ENCODE measurements at places on chromosomes 12 and 14.

GRCh38 chr12:93733358-93733757 is 56.2 kb downstream of the CRADD start:
- no peak for DNase-seq

GRCh38 chr14:38238878-38239277 is 17.0 kb downstream of the CLEC14A start:
- no peak for DNase-seq

GRCh38 chr12:123164222-123164621 is 13.3 kb upstream of the PITPNM2 start:
- DNase-seq, result no peak

DNA sequence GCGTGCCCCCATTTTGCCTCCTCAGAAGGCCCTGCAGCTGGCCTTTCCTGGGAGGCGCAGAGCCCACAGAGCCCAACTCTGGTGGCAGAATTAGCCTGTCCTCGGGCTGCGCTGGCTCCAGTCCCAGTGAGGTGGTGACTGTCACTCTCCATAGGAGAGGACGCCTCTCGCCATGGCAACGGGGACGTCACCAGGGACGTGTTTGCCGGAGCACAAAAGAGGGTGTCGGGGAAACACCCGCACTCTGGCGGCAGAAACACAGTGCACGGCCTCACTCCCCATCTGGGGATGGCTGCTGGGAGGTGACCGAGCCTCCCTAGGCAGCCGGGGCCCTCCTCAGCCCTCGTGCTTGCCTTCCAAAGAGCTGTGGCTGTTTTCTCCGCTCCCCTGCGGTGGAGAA is 50.2 kb upstream of the NCOR2 start:
- no peak for DNase-seq

GRCh38 chr12:104667139-104667538 is 210.4 kb downstream of the CHST11 start:
- DNase-seq, result no peak

- no peak for DNase-seq
Observed at GRCh38 chr14:66745078-66745477, 237.1 kb downstream of the GPHN start.

- no peak for DNase-seq
Observed at GRCh38 chr14:94998685-94999084, 158.6 kb downstream of the DICER1 start.

DNA sequence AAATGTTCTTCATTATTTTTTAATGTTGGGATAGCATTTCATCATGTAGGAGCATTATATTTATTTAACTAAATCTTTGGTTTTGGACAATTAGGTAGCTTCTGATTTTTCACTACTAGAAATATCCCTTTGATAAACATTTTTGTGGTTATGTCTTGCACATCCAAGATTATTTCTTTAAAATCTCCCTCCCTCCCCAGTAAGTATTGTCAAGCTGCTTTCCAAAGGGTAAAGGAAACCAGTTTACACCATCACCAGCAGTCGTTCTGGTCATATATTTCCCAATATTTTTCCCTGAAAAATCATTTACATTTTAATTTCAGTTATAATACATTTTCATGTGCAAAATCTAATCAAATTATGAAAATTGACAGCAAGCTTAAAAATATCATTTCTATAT is 11.1 kb downstream of the CD69 start:
- DNase-seq, result no peak

GRCh38 chr12:111431772-111432171 is 26.0 kb downstream of the SH2B3 start:
- DNase-seq, result no peak

DNA sequence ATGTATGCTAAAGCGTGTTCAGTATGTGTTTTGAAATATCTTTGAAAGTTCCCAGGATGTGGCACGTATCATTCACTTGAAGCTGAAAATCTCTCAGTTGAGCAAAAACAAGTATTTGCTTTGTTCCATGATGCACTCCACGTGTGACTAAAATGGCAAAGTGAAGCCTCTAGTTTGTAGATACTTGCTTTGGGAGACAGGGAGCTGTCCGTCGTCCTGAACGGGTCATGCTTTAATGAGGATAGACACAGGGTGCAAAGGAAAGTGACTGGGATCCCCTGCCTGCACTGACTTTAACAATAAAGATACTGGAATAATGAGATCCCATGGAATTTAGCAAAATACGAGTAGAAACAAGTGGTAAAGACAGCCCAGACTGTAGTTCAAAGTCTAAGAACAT is 991.4 kb downstream of the NRXN3 start:
- no peak for DNase-seq

DNA sequence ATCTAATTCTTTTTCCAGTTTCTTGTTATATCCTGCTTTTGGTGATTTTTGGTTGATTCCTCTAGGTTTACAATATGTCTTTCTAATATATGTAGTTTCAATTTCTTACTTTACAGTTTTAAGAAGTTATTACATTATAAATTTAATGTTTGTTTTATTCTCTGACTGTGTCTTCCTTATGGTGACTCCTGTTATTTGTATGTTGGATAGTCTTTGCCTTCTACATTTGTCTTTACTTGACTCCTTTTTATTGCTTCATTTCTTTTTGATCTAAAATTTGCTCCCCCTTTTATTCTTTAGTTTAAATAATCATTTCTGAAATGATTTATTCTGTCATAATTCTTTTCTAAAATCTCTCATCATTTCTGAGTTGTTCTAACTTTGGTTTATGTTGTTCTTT is 125.8 kb downstream of the CCDC91 start:
- no peak for DNase-seq

DNA sequence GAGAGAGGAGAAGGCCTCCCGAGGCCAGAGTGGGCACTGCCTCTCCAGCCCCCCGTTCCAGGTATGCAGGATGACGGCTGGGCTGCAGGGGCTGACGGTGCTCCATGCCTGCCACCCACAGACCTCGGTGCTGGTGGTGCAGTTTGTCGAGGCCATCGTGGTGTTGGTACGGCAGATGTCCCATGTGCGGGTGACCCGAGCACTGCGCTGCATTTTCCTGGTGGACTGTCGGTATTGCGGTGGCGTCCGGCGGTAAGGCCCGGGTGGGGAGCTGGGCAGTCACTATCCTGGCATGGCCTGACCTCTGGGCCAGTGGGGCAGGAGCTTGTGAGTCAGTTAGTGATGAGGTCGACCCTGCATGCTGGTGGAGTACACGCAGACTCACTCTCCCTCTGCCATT is 47.4 kb downstream of the TPCN1 start:
- no peak for DNase-seq

- no peak for DNase-seq
Observed at GRCh38 chr14:52042371-52043289, 26.2 kb downstream of the NID2 start.

DNA sequence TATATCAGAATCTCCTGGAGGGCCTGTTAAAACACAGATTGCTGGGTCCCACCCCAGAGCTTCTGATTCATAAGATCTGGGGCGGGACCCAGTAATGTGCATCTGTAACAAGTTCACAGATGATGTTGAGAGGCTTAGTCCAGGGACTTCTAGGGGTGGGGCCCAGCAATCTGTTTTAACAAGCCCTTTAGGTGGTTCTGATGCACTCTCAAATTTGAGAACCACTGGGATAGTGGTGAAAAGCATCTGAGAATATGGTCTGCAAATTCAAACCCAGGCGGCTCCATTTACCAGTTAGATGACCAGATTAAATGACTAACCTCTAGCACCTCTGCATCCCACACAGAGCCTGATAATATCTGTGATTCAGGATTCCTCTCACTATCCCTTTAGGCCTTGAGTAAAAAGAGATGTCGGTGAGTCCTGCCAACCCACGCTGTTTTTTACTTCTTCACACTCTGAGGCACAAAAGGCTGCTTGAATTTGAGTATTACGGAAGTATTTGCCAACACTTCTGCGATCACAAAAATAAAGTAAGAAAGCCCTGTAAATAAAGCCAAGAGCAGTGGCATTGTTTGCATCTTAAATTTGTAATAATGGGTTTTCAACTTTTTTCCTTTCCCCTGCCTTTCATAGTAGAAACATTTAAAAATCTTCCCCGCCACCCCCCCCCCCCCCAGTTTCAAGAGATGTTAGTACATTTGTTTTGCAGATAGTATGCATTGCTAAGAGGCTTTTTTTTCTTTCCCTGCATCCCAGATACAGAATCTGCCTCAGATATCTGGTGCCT is 1.8 kb upstream of the FRS2 start:
- no peak for DNase-seq

- no peak for DNase-seq
Observed at GRCh38 chr14:90777830-90778485, 38.3 kb downstream of the TTC7B start.

DNA sequence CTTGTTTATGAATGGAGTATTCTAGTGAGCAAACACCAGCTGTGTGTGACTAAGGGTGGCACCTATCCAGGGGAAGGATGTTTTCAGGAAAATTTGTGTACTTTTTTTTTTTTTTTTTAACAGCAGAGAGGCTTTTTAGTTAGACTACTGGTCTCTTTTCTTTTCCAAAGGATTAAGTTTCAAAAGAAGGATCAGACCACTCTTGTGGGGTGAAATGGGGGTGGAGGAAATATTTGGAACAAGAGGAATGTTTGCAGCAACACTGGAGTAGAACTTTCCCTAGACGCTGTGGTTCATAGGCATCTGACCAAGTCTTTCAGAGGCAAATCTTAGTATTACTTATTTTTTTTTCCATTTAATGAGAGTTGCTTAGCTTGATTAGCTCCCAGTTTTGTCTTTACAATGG is 21.1 kb downstream of the NUBPL start:
- DNase-seq, result no peak

DNA sequence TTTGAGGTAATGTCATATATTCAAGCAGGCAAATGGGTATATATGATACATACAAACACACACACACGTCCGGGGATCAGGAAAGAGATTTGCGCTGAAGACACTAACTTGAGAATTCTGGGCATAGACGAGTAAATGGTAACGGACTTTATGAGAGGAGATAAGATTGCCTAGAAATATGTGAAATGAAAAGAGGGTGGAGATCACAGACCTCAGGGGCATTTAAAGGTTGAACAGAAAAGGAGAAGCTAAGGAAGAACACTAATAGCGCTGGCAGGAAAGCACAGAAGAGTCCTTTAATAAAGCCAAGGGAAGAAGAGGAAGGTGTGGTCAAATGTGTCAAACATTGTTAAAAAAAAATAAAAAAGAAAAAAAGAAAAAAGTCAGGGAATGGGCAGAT is 13.1 kb downstream of the CRY1 start:
- no peak for DNase-seq

DNA sequence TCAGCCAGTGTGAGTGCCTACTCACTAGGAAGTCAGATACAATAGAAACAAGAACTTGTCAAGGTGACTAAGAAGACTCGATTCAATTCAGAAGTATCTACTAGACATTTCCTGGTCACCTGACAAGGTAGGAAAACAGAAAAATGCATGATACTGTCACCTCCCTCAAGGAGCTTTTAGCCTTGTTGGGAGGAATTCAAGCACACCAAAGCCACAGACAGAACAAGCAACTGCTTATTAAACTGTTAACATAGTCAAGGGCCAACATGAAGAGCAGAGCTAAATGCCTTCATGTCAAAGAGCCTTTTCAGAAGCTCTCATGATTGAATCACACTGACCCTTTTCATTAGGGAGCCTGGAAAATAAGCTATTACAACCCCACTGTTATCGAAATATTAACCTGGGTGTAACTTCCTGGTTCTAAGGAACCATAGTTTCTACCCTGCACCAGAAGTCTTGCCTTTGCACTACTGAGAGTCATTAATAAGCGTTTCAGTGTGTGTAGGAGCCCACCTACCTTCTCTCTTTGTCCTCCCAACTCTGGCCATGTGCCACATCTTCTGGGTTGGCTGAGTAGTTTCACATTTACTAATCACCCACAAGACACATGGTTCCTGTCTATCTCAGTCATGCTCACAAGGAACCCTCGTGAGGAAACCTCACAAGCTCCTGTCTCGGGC is 31.0 kb upstream of the LGALS3 start:
- peak; percentile 38 for DNase-seq

GRCh38 chr12:23290627-23291330 is 658.7 kb downstream of the SOX5 start:
- no peak for DNase-seq
